ENCODE measurements at places on chromosomes 2 and 18. TPM values are rescaled to one million over a fixed set of nuclear protein-coding genes. Genes with fewer than 3 reads are reported as not detected.

- H3K4me1 ChIP-seq = no peaks in the 10 kb centered on the region
- peaks cover 10% of the 10 kb centered on the region for H3K27me3 ChIP-seq
- no peak for DNase-seq
- no peak overlapping the region for H3K27ac ChIP-seq
- H3K36me3 ChIP-seq = no peaks in the 10 kb centered on the region
Observed at GRCh38 chr2:130736487-130736886, 7.6 kb downstream of the GPR148 start.

- peaks cover 11% of the 10 kb centered on the region for H3K27me3 ChIP-seq
- no peaks in the 10 kb centered on the region for H3K36me3 ChIP-seq
Observed at GRCh38 chr2:152062125-152063091, 36.4 kb downstream of the CACNB4 start.

- peak overlapping the region; percentile 84 for H3K27ac ChIP-seq
- peak overlapping the region; percentile 92 for H3K4me3 ChIP-seq
- peaks cover 30% of the 10 kb centered on the region for H3K4me1 ChIP-seq
- H3K36me3 ChIP-seq = peaks cover 38% of the 10 kb centered on the region
- no peak for DNase-seq
Observed at GRCh38 chr18:47151439-47151838, 1.1 kb upstream of the HDHD2 start.

DNA sequence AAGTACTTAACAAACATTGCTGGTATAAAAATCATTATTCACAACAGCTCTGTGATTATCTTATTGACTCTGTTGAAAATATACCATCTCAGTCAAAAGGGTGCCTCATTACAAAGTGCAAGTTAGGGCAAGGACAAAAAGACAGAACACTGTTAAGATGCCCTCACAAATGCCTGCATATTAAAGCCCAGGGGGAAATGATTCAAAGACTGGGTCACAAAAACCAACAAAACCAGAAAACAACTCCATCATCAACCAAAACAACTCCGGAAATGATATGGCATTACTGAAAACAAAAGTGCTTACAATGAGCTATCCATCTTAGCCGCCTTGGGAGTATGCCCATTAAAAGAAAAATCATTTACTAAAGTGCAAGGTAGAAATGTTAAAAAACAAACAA lies 9.9 kb downstream of the PLA2R1 start:
- no peak for DNase-seq
- H3K4me3 ChIP-seq = no peak overlapping the region
- H3K27me3 ChIP-seq = peaks cover 5% of the 10 kb centered on the region
- no peak overlapping the region for H3K27ac ChIP-seq

DNA sequence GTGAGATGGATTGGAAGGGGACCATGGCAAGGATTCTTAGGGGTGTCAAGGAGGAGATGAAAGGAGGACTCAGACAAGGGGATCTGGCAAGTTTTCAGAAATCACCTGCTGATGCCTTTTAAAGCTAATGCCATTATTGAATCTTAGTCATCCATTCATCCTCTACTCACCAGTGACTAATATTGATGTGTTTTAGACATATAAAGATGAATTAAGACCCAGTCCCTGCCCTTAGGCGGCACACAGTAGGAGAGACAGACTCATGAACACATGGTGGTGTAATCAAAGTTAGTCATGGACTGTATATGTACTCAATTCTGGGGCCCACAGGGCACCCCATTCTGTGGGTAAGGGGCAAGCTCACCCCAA lies 56.5 kb upstream of the ATL2 start:
- H3K27ac ChIP-seq = no peak overlapping the region
- H3K36me3 ChIP-seq = no peaks in the 10 kb centered on the region
- no peaks in the 10 kb centered on the region for H3K4me1 ChIP-seq
- H3K27me3 ChIP-seq = peaks cover 4% of the 10 kb centered on the region
- H3K4me3 ChIP-seq = no peak overlapping the region
- no peak for DNase-seq

DNA sequence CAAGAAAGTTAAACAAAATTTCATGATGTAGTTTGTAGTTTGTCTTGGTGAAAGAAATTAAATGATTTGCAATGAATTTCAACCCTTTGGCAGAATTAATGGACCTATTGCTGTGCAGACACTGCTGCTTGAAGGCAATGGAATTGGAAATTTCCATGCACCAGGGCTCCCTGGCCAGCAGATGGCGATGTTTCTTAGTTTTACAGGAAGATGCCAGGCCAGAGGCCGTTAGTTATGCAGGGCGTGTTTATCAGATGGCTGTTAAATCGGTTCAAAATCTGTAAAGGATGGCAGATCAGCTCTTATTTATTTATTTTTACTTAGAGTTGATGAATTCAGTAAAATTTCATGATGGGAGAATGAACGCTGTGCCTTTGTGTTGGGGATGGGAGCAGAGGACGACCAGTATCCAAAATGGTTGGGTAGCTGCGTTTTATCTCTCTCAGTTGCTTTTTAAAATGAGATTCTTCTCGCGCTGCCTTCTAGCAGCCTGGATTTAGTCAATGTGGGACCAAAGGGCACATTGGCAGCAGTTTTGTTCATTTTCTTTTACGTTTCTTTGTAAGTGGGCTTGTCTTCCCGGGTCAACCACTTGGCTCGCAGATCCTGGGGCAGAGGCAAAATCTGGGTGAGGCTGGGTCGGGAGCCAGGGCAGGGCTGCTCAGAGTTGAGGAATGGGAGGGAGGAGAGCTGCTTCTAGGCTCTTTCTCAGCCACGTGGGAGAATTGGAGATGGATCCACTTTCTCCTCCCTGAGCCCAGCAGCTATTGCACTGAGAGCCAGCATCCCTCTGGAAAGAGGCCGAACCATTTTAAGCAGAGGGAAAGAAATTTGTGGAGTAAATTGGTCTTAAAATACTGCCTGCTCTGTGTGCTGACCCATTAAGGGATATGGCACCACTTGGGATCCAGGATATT lies 344.0 kb downstream of the PIK3C3 start:
- no peak overlapping the region for H3K4me3 ChIP-seq
- no peaks in the 10 kb centered on the region for H3K36me3 ChIP-seq
- DNase-seq = no peak
- H3K27ac ChIP-seq = no peak overlapping the region
- H3K4me1 ChIP-seq = no peaks in the 10 kb centered on the region

GRCh38 chr18:21255211-21255610 lies 13.2 kb downstream of the GREB1L start:
- no peaks in the 10 kb centered on the region for H3K36me3 ChIP-seq
- H3K4me3 ChIP-seq = no peak overlapping the region
- no peak for DNase-seq
- peaks cover 6% of the 10 kb centered on the region for H3K27me3 ChIP-seq
- H3K27ac ChIP-seq = no peak overlapping the region

ZNF804A gene
- 2.3 TPM for total RNA-seq

DNA sequence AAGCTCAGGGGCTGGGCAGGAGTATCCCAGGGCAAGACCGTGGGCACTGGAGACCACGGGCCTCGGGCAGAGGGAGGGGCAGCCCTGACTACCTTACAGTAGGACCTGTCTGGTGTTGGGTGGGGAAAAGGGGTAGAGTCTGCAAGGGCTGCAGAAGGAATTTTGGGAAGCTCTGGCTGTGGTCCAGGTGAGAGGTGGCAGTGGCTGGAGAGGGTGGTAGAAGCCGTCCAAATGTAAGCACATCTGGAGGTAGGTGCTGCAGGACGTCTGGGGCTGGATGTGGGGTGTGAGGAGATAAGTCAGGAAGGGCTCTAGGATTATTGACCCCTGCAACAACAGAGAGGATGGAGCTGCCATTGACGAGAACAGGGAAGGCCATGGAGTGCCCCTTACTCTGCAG lies 486.7 kb downstream of the EIPR1 start:
- no peak overlapping the region for H3K27ac ChIP-seq
- H3K27me3 ChIP-seq = peaks cover 3% of the 10 kb centered on the region
- no peaks in the 10 kb centered on the region for H3K4me1 ChIP-seq
- H3K36me3 ChIP-seq = no peaks in the 10 kb centered on the region
- H3K4me3 ChIP-seq = no peak overlapping the region

DNA sequence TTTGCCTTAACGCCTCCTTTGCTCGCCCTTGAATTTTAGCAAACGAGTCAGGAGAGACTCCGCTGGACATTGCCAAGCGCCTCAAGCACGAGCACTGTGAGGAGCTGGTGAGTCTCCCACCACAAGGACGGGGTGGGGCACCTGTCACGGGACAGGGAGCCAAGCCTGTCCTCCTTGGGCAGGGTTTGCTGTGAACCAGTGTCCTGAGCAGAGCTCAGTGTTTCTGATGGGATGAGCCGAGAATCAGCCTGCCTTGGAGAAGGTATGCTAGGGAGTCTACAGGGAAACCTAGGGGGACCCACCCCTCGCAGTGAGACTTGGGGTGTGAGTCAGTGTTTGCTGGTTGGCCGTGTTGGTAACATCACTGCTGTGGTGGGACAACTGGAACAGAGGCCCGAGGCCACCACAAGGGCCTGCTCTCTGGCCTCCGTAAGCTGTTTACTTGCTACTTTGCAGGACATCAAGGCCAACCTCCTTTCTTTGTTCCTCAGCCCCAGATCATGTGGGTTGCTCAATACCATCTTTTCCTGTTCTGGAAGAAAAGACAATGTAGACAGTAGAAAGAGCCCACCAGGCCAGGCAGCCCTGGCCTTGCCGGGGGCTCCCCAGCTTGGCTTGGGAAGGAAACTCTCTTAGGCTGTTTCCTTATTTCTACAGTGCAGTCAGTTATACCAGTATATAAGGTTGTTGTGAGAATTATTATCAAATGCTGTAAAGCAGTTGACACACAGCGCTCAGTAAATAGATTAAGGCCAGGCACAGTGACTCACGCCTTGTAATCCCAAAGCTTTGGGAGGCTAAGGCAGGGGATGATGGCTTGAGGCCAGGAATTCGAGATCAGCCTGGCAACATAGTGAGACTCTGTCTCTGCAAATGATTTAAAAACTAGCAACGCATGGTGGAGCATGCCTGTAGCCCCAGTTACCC lies 42.4 kb downstream of the ITGB1BP1 start:
- no peak overlapping the region for H3K4me3 ChIP-seq
- no peaks in the 10 kb centered on the region for H3K4me1 ChIP-seq
- H3K36me3 ChIP-seq = no peaks in the 10 kb centered on the region
- no peak for DNase-seq
- H3K27ac ChIP-seq = no peak overlapping the region

DNA sequence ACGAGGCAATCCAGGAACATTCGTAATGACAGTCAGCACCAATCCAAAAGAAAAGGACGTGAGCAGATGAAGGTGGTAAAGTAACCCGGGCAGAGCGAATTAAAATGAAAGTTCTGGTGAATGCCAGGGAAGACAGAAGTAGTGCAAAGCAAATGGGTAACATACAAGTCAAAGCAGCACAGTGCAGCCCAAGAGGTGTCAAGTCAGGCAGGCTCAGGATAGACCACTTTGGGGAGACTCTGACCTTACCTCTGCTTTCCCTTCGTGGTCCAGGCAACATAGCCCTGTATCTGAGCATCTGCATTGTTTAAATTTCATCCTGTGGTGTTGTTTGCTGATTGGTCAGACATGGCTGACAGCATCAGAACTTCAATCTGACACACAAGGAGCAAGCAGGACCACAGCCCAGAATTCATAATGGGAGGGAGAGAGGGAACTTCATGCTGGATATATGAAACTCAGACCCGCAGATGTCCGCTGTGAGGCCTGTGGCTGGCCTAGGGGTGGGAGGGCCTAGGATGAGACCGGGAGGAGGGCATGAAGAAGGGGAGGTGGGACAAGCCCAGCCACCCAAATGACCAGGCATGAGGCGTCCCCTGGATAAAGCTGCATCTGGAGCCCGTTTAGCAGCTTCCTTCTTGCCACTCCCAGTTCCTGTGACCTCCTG lies 285.7 kb downstream of the TCF4 start:
- peak overlapping the region; percentile 47 for H3K27ac ChIP-seq
- no peaks in the 10 kb centered on the region for H3K27me3 ChIP-seq
- peaks cover 37% of the 10 kb centered on the region for H3K36me3 ChIP-seq

CDH2 gene
- total RNA-seq = not detected

DNA sequence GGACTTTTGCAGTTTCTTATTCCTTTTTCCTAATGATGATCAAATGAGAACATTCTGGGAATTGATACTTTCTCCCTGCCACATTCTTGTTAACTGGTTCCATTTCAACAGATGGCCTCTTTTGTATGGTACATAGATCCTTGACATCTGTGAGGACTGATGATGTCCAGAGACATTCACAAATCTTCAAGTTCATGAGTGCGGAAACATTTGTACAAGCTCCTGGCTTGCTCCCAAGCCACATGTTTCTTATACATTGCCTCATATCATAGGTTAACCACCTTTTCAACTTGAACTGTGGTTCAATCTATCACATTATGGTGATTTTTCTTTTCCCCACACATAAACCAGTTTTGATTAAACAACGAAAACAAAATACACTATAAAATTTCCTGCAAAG lies 267.3 kb downstream of the CLIP4 start:
- no peaks in the 10 kb centered on the region for H3K4me1 ChIP-seq
- H3K36me3 ChIP-seq = no peaks in the 10 kb centered on the region
- no peak for DNase-seq
- H3K4me3 ChIP-seq = no peak overlapping the region
- H3K27me3 ChIP-seq = peaks cover 7% of the 10 kb centered on the region

EFEMP1 gene
- not detected for total RNA-seq

GRCh38 chr2:44943693-44944101 lies 2.2 kb downstream of the SIX3 start:
- H3K36me3 ChIP-seq = no peaks in the 10 kb centered on the region
- H3K27ac ChIP-seq = no peak overlapping the region
- no peak for DNase-seq
- peaks cover 51% of the 10 kb centered on the region for H3K4me1 ChIP-seq
- peak overlapping the region; percentile 85 for H3K4me3 ChIP-seq

GPR55 gene
- 4.5 TPM for total RNA-seq

LRRTM1 gene
- total RNA-seq = not detected

CCDC93 gene
- total RNA-seq = 38.8 TPM

DNA sequence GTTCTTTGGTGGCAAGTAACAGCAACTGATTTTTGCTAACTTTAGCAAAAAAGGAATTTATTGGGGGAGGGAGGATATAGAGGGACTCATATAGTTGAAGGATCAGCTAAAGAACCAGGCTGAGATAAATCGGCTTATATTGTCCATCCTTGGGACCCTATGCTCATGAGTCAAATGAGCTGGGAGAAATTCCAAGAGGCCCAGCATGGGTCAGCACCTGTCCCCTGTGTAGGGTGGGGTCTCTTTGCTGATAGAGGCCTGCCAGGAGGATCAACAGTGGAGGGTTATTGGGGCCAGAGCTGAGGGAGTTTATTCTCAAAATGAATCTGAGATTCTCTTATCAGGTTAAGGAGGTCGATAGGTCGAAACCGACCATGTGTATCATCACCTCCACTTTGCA lies 97.2 kb downstream of the VAPA start:
- no peaks in the 10 kb centered on the region for H3K36me3 ChIP-seq
- H3K27me3 ChIP-seq = peaks cover 4% of the 10 kb centered on the region
- no peak overlapping the region for H3K4me3 ChIP-seq
- H3K4me1 ChIP-seq = peaks cover 1% of the 10 kb centered on the region

DNA sequence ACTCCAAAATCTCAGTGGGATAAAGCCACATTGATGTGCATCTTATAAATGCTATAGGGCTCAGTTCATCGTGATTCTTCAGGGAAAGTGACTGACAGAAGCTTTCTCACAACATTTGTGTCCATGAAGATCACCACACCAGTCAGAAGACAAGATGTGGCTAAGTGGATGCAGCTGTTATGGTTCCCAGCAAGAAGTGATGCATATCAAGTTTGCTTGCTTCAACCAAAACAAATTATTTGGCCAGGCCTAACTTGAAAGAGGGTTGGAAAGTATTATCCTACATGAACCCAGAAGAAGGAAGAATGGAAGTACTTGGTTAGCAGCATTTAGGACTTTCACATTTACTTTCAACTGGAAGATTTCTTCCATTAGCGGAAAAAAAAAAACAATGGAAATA lies 210.0 kb upstream of the ACVR2A start:
- no peaks in the 10 kb centered on the region for H3K27me3 ChIP-seq
- H3K27ac ChIP-seq = no peak overlapping the region
- H3K4me3 ChIP-seq = no peak overlapping the region

GRCh38 chr2:134917360-134917865 lies 1.2 kb upstream of the CCNT2 start:
- peak overlapping the region; percentile 99 for H3K27ac ChIP-seq
- peaks cover 44% of the 10 kb centered on the region for H3K4me1 ChIP-seq
- H3K36me3 ChIP-seq = peaks cover 28% of the 10 kb centered on the region
- DNase-seq = peak; percentile 18
- peaks cover 3% of the 10 kb centered on the region for H3K27me3 ChIP-seq

Data from activated B cell treated with CpG ODN at 0.5 μM for 24 hours (primary cell).